Effector memory CD4-positive, alpha-beta T cell (primary cell): ENCODE measurements at places on chromosomes 13 and 19.
A peak's percentile ranks its signal among the peaks of the same experiment; 100 is the strongest.

GRCh38 chr13:46964789-46965527, 68.1 kb upstream of the HTR2A start:
- no peak overlapping the region for H3K27ac ChIP-seq
- no peaks in the 10 kb centered on the region for H3K36me3 ChIP-seq
- H3K4me1 ChIP-seq: no peaks in the 10 kb centered on the region
- no peak for DNase-seq
- H3K4me3 ChIP-seq: no peak overlapping the region

DNA sequence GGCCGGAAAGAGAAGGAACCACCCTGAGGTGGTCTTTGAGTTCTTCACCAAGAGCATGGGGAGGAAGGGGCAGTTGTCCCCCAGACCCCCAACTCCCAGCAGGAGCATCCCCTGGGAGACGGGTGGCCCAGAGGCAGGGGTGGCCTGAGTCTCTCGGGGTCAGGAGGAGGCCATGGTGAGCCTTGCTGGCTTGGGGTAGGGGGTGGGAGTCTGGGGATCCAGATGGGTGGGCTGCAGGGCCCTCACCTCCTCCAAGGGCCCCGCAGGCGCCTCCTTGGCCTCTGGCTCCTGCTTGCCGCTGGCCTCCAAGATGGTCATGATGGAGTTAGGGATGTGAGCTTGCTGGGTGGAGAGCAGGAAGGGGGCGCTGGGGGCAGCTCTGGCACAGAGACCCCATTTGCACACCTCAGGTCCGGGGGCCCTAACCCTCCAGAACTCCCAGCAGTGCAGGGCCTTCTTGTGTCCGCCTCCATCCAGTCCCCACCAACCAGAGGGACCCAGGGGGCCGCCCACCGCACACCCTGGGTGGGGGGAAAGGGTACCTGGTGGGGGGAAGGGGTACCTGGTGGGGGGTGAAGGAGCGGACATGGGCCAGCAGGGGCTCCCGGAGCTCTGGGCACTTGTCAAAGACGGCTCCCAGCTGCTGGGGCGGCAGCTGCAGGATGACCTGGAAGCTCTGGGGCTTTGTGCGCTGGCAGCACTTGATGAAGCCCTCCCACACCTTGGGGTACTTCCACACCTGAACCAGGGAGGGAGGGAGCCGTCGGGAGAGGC, 1.3 kb upstream of the RSPH6A start:
- peaks cover 5% of the 10 kb centered on the region for H3K36me3 ChIP-seq
- no peak overlapping the region for H3K4me3 ChIP-seq
- DNase-seq: no peak

GRCh38 chr13:75318138-75318833, 163.7 kb downstream of the TBC1D4 start:
- H3K36me3 ChIP-seq: no peaks in the 10 kb centered on the region
- no peak overlapping the region for H3K4me3 ChIP-seq
- H3K4me1 ChIP-seq: peaks cover 12% of the 10 kb centered on the region
- peak overlapping the region; percentile 41 for H3K27ac ChIP-seq

DNA sequence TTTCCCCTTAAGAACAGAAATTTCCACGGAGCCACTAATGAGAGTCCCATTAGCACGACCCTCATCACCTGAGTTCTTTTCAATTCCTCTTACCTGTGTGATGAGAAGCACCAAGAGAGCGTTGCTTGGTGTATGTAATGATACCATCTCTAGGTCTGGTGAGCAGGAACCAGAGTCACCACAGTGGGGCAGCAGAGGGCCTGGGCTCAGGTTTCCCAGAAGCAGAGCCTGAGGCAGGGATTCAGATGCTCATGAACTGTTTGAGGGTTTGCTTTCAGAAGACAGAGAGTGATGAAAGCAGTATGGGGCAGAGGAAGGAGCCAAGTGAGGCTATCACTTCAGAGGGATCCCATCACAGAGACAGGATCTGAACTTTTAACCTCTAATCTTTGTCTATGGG, 3.1 kb upstream of the PTPRH start:
- H3K27ac ChIP-seq: no peak overlapping the region
- no peak overlapping the region for H3K4me3 ChIP-seq
- DNase-seq: no peak
- no peaks in the 10 kb centered on the region for H3K36me3 ChIP-seq
- H3K4me1 ChIP-seq: peaks cover 7% of the 10 kb centered on the region

GRCh38 chr13:112764028-112764427, 74.2 kb downstream of the ATP11A start:
- peaks cover 3% of the 10 kb centered on the region for H3K36me3 ChIP-seq
- no peak overlapping the region for H3K27ac ChIP-seq
- H3K4me3 ChIP-seq: no peak overlapping the region
- peaks cover 12% of the 10 kb centered on the region for H3K4me1 ChIP-seq
- no peak for DNase-seq

DNA sequence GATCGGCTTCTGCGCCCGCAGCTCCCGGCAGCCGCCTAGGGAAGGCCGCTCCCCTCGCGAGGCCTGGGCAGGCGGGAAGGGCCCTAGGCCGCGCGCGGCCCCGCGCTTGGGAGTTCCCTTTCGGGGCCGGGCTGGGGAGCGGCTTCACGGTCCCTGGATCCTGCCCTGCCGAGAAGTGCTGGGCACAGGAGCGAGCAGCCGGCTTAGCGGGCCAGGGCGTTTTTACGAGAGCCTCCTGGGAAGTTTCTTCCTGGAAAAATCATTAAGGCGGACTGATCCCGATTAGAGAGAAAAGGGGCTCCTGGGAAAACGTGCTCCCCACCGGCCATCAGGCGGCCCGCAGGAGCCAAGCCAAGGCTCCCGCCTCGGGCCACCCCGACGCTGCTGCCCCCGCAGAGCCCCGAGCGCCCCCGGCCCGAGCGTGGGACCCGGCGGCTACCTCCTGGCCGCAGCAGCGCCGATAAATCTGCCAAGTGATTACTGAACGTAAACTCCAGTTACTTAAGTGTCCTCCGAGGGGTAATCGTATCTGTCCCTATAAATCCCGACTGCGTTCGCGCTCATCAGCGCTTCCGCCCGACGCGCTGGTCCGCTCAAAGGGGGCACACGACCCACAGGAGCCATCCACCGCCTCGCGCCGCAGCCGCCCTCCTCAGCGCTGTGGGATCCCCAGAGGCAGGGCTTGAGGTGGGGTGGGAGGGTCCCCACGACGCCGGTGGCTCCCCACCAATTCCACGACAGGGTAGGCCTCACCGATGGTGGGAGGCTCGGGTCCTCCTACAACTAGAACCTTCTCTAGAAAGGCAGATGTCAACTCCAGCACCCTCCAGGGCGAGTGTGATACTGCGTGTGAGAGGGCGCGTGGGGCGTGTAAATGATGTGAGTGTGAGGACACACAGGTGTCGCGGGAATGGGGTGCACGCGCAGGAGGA, 2.8 kb downstream of the ZIC5 start:
- H3K4me1 ChIP-seq: peaks cover 35% of the 10 kb centered on the region
- no peaks in the 10 kb centered on the region for H3K36me3 ChIP-seq
- no peak for DNase-seq
- no peak overlapping the region for H3K27ac ChIP-seq

DNA sequence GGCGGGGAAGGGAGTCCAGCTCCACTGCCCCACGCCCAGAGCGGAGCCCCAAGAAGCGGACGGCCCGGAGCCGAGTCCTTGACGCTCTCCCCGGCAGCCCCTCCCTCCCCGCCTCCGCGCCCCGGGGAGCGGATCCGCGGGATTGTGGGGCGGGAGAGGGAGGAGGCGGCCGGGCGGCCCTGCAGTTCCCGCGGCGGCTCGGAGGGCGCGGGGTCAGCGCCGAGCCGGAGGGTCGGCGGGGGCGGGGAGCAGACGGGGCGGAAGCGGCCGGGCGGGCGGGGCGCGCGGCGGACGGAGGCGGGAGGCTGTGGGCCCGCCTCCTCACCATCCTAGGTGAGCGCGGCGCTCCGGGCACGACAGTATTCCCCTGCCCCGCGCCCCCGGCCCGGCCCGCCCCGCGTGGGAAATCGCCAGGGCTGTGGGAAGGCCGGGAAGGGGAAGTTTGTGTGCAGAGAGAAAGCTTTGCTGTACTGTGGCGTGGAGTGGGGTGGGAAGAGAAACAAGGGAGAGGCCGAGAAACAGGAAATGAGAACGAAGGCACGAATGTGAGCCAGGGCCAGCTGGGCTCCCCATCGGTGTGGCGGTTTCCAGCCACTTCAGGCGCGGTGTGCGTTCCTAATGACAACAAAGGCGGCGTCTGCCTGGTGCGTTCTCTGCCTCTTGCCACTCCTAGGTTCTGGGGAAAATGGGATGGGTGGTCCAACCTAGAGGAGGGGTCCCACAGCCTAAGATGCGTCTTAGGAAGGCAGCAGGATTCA, 1.3 kb upstream of the KLF12 start:
- peak overlapping the region; percentile 75 for H3K4me3 ChIP-seq
- peaks cover 12% of the 10 kb centered on the region for H3K4me1 ChIP-seq
- H3K36me3 ChIP-seq: no peaks in the 10 kb centered on the region

DNA sequence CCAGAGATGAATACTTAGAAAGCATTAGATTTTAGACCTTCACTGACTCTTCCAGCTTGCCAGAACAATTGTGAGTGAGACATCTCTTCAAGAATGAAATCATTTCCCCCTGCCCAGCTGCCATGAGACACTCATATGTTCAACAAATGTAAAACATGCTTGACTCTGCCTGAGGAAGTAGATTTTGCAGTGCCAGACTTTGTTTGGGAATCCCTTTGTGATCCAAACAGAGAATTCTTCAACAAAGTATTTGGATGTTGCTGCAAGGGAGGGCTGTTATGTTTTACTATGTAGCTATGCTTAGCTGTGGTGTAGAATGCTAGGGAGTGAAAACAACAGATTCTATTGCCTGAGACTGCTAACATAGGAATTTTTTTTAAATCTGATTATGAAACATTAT, 416.4 kb downstream of the DCT start:
- no peaks in the 10 kb centered on the region for H3K4me1 ChIP-seq
- no peaks in the 10 kb centered on the region for H3K36me3 ChIP-seq
- H3K4me3 ChIP-seq: no peak overlapping the region
- H3K27ac ChIP-seq: no peak overlapping the region
- no peak for DNase-seq

GRCh38 chr13:97111756-97112155, 110.4 kb upstream of the MBNL2 start:
- no peak for DNase-seq
- no peak overlapping the region for H3K27ac ChIP-seq

- peaks cover 6% of the 10 kb centered on the region for H3K4me1 ChIP-seq
- no peak overlapping the region for H3K27ac ChIP-seq
- no peaks in the 10 kb centered on the region for H3K36me3 ChIP-seq
- no peak overlapping the region for H3K4me3 ChIP-seq
- no peak for DNase-seq
These were observed 1.1 kb downstream of the WTIP start for GRCh38 chr19:34482380-34483250.

- no peak for DNase-seq
- peak overlapping the region; percentile 94 for H3K4me3 ChIP-seq
- peaks cover 40% of the 10 kb centered on the region for H3K4me1 ChIP-seq
- H3K27ac ChIP-seq: peak overlapping the region; percentile 83
- no peaks in the 10 kb centered on the region for H3K27me3 ChIP-seq
These were observed 1.7 kb downstream of the STK24 start for GRCh38 chr13:98575009-98575903.

- H3K27me3 ChIP-seq: no peaks in the 10 kb centered on the region
- H3K4me1 ChIP-seq: no peaks in the 10 kb centered on the region
- no peak overlapping the region for H3K27ac ChIP-seq
- no peak overlapping the region for H3K4me3 ChIP-seq
These were observed 529.4 kb upstream of the HTR2A start for GRCh38 chr13:47426126-47426849.

GRCh38 chr19:30178721-30179402, 193.3 kb upstream of the ZNF536 start:
- no peak overlapping the region for H3K4me3 ChIP-seq
- no peak for DNase-seq
- H3K27me3 ChIP-seq: peaks cover 3% of the 10 kb centered on the region
- H3K27ac ChIP-seq: no peak overlapping the region
- H3K36me3 ChIP-seq: no peaks in the 10 kb centered on the region

GRCh38 chr19:48568345-48568886, 16.4 kb downstream of the SULT2B1 start:
- H3K4me1 ChIP-seq: no peaks in the 10 kb centered on the region
- DNase-seq: no peak
- H3K4me3 ChIP-seq: no peak overlapping the region

- H3K4me1 ChIP-seq: peaks cover 4% of the 10 kb centered on the region
- no peak for DNase-seq
- no peaks in the 10 kb centered on the region for H3K36me3 ChIP-seq
- no peak overlapping the region for H3K4me3 ChIP-seq
- H3K27ac ChIP-seq: no peak overlapping the region
These were observed 1.3 kb upstream of the B3GLCT start for GRCh38 chr13:31198519-31198918.

GRCh38 chr19:17641181-17641580, 47.0 kb downstream of the UNC13A start:
- H3K27me3 ChIP-seq: no peaks in the 10 kb centered on the region
- no peak overlapping the region for H3K27ac ChIP-seq
- no peak for DNase-seq
- no peak overlapping the region for H3K4me3 ChIP-seq

DNA sequence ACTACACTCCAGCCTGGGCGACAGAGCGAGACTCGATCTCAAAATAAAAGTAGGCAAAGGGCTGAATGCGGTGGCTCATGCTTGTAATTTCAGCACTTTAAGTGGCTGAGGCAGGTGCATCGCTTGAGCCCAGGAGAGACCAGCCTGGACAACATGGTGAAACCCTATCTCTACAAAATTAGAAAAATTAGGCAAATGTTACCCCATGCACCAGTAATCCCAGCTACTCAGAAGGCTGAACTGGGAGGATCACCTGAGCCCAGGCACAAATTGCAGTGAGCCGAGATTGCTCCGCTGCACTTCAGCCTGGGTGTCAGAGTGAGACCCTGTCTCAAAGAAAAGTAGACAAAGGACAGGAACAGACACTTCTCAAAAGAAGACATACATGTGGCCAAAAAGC, 9.9 kb upstream of the LGALS13 start:
- no peaks in the 10 kb centered on the region for H3K36me3 ChIP-seq
- H3K27ac ChIP-seq: no peak overlapping the region
- DNase-seq: no peak
- H3K27me3 ChIP-seq: no peaks in the 10 kb centered on the region
- H3K4me3 ChIP-seq: no peak overlapping the region

- H3K36me3 ChIP-seq: peaks cover 12% of the 10 kb centered on the region
- H3K27ac ChIP-seq: no peak overlapping the region
- H3K27me3 ChIP-seq: no peaks in the 10 kb centered on the region
- DNase-seq: no peak
- no peak overlapping the region for H3K4me3 ChIP-seq
- H3K4me1 ChIP-seq: no peaks in the 10 kb centered on the region
These were observed 130.7 kb downstream of the CDK8 start for GRCh38 chr13:26384587-26384986.
